ENCODE measurements at places on chromosomes 4 and X. TPM values are rescaled to one million over a fixed set of nuclear protein-coding genes. Genes with fewer than 3 reads are reported as not detected.

DNA sequence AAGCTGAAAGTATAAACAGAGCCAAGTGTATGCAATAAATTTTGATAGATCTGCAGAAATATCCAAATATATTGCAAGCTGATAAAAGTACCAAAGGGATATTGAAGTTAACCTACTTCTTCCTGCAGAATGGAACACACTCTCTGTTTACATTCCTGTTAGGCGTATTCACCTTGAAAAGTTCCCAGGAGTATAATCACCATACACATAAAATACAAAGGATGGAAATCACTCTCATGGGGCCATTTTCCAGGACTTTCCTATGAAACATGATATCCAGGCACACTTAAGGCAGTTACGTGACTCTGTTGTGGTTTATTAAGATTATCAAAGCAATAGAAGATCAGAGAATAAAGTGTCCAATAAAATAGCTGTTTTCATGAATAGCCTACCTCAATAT lies 1142.3 kb downstream of the NLGN4X start:
- no peaks in the 10 kb centered on the region for H3K27me3 ChIP-seq
- H3K36me3 ChIP-seq, result no peaks in the 10 kb centered on the region
- DNase-seq, result no peak
- no peak overlapping the region for H3K4me3 ChIP-seq
- no peaks in the 10 kb centered on the region for H3K4me1 ChIP-seq

The STPG2 gene
- not detected for total RNA-seq

DNA sequence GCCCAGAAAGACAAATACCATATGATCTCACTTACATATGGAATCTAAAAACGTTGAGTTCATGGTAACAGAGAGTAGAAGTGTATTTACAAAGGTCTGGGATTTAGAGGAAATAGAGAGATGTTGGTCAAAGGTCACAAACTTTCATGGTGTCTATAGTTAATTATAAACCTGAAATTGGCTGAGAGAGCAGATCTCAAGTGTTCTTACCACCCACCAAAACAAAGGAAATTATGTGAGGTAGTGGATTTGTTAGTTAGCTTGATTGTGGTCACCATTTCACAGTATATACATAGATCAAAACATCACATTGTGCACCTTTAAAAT lies 186.8 kb downstream of the NWD2 start:
- H3K36me3 ChIP-seq, result no peaks in the 10 kb centered on the region
- DNase-seq, result no peak
- H3K27me3 ChIP-seq, result peaks cover 16% of the 10 kb centered on the region
- no peak overlapping the region for H3K4me3 ChIP-seq
- no peak overlapping the region for H3K27ac ChIP-seq

The IL9R gene
- 5.3 TPM for total RNA-seq

The TMEM271 gene
- total RNA-seq, result not detected

DNA sequence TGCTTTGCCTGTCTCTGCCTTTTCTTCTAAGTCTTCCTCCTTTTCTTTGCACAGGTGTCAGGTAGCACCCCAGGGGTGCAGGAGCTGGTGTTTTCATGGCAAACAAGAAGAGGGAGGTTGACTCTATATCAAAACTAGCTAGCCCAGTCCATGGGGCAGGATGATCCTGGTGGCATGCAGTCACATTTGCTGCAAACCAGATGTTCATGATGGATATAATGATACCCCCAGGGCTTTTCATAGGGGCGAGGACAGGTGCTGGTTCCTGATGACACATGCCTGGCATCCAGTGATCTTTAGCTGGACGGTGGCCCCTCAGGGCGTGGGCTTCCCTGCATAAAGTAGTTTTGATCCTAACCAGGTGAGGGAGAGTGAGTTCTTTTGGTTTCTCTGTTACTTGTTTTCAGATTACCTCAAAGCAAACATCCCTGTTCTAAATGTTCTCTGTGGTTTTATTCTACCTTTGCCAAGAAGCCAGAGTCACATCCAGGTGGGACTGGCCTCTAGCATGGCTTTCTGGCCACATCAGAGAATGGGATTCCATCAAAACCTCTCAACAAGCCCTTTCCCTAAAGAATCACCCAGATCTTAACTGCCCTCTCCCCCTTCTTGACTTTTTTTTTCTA lies 11.2 kb upstream of the UBA6 start:
- peaks cover 33% of the 10 kb centered on the region for H3K4me1 ChIP-seq
- peaks cover 35% of the 10 kb centered on the region for H3K36me3 ChIP-seq
- no peak for DNase-seq

The RBMXL3 gene
- total RNA-seq, result not detected

DNA sequence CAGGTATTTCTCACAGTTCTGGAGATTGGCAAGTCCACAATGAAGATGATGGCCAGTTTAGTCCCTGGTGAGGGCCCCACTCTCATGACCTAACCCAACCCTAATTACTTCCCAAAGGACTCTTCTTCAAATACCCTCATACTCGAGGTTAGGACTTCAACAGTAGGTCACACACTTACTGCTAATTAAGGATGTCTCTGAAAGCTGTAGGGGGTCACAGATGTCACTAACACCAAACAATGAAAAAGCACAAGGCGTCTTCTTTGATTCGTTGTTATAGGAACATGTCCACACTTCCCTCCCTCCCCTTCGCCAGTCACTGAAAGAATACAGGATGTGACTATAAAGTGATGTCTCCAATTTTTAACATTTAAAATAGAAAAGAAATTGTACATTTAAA lies 309.7 kb downstream of the PACRGL start:
- H3K4me3 ChIP-seq, result no peak overlapping the region
- H3K4me1 ChIP-seq, result no peaks in the 10 kb centered on the region
- no peaks in the 10 kb centered on the region for H3K36me3 ChIP-seq
- no peak overlapping the region for H3K27ac ChIP-seq

DNA sequence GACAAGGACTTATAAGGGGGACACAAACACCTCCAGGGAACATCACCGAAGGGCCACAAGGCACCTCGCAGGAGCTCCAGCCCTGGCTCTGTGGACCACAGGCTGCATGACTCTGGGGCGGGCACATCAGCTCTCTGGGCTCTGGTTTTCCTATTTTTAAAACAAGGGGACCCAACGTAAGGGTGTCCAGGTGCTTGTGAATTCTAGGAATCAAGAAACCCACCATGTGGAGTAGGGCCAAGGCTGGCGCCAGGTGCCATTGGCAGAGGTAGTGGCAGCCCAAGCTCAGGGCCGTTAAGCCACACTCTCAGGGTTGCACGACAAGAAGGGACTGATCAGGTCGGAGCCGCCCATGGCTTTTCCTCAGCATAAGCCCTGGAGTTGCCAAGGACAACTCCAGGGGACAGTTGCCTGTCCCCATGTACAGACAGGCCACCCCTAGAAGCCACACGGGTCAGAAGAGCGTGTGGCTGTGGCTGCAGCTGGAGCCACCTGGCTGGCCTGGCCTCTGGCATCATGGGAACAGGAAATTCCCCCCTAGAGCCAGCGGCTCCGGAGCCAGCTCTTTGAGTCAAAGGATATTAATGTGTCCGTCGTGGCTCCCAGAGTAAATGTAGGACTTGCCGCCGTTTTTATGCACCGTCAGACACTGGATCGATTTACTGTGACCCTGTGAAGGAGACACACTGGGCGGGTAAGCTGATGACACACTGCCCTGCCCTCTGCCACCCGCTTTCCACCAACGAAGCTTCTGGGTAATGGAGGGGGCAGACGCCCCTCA lies 32.5 kb downstream of the WDR1 start:
- peak overlapping the region; percentile 12 for H3K27ac ChIP-seq
- H3K4me1 ChIP-seq, result no peaks in the 10 kb centered on the region
- no peak for DNase-seq
- no peak overlapping the region for H3K4me3 ChIP-seq

The TBC1D9 gene
- not detected for total RNA-seq

GRCh38 chr4:111806331-111806730 lies 338.9 kb upstream of the FAM241A start:
- no peak overlapping the region for H3K4me3 ChIP-seq
- no peaks in the 10 kb centered on the region for H3K36me3 ChIP-seq
- no peak overlapping the region for H3K27ac ChIP-seq

GRCh38 chr4:118734491-118735205 lies 49.5 kb downstream of the METTL14 start:
- peaks cover 38% of the 10 kb centered on the region for H3K36me3 ChIP-seq
- H3K4me3 ChIP-seq, result no peak overlapping the region
- H3K4me1 ChIP-seq, result peaks cover 13% of the 10 kb centered on the region
- no peak overlapping the region for H3K27ac ChIP-seq

DNA sequence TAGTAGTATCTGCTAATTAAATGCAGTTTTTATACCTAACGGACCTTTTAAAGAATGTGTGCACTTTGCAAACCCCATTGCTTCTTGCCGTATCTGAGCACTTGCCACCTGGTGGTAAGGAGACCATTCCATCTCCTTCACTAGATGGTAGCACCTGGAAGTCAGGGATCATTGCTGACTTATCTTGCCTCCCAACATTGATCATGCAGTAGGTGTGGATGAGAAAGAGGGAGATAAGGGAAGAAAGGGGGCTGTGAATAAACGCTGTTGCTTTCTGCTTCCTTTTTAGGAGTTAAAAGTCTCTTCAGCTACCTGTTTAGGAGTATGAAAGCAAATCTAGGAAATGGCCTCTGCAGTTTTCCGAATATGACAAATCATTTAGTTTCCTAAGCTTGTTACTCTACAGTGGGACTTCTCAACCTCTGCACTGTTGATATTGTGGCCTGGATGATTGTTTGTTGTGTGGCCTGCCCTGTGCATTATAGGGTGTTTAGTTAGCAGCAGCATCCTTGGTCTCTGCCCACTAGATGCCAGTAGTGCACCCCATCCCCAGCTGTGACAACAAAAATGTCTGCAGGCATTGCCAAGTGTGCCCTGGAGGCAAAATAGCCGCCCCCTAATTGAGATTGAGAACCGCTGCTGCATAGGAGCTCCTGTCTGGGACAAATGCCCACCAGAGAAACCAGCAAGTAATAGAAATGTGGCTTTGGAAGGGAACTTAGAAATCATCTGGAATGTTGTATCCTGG lies 38.8 kb downstream of the GAB1 start:
- no peaks in the 10 kb centered on the region for H3K36me3 ChIP-seq
- H3K27ac ChIP-seq, result no peak overlapping the region
- peaks cover 4% of the 10 kb centered on the region for H3K27me3 ChIP-seq
- DNase-seq, result no peak

GRCh38 chr4:175386776-175387507 lies 425.1 kb downstream of the GPM6A start:
- H3K4me3 ChIP-seq, result no peak overlapping the region
- H3K36me3 ChIP-seq, result no peaks in the 10 kb centered on the region
- no peaks in the 10 kb centered on the region for H3K4me1 ChIP-seq
- no peak for DNase-seq
- H3K27ac ChIP-seq, result no peak overlapping the region

- no peak overlapping the region for H3K4me3 ChIP-seq
- H3K36me3 ChIP-seq, result no peaks in the 10 kb centered on the region
- H3K27me3 ChIP-seq, result peaks cover 2% of the 10 kb centered on the region
These were observed 241.4 kb downstream of the GRIA3 start for GRCh38 chrX:123425471-123425870.

The TEC gene
- total RNA-seq, result 1.3 TPM

The LRP2BP gene
- total RNA-seq, result 0.47 TPM

DNA sequence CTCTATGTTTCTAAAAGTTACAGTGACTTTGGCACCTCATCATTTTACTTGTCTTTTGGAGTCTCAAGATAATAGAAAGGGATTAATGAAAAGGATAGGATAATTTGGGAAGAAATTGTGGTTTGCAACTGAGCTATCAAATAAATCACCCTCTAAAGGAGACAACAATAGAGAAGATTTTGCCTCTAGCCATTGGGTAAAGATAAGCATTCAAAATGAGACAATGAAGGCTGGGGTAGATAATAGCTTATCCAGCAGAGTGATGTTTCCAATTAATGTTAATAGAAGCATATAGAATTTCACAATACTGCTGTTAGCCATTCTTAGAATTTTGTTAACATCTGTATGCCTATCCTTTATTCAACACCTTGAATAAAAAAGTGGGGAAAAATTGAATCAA lies 1177.6 kb downstream of the ADGRL3 start:
- DNase-seq, result no peak
- H3K27ac ChIP-seq, result no peak overlapping the region
- H3K4me3 ChIP-seq, result no peak overlapping the region
- no peaks in the 10 kb centered on the region for H3K4me1 ChIP-seq
- no peaks in the 10 kb centered on the region for H3K36me3 ChIP-seq
- no peaks in the 10 kb centered on the region for H3K27me3 ChIP-seq

The ADGRL3 gene
- total RNA-seq, result not detected

The GDPD2 gene
- total RNA-seq, result 0.10 TPM
